AG04449 (cell line): ENCODE measurements at places on chromosomes 11 and 22.

DNA sequence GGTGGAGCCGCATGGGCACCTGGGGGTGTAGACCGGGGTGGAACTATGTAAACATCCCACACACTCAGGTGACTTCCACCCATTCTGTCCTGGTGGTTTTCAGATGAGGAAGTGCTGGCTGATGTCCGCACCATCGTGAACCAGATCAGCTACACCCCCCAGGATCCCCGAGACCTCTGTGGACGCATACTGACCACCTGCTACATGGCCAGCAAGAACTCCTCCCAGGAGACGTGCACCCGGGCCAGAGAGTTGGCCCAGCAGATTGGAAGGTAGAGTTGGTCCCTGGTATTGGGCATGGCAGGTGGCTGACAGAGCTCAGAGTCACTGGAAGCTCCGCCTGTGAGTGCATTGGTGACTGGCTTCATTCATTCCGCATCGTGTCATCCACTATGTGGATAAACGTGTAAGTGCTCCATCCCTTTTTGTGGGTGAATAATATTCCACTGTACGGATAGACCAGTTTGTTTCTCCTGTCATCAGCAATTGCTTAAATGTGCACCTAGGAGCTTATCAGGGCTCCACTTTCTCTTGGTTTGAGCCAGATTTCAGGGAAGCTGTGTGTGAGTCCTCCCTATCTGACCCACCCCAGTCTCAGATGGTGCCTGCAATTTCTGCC is 29.9 kb downstream of the NADSYN1 start:
- no peak for DNase-seq

GRCh38 chr11:20274031-20274430 is 89.5 kb upstream of the HTATIP2 start:
- no peak for DNase-seq

- no peak for DNase-seq
Observed at GRCh38 chr11:91761406-91762025, 463.1 kb upstream of the FAT3 start.

GRCh38 chr11:58780578-58780977 is 48.8 kb upstream of the GLYAT start:
- no peak for DNase-seq

DNA sequence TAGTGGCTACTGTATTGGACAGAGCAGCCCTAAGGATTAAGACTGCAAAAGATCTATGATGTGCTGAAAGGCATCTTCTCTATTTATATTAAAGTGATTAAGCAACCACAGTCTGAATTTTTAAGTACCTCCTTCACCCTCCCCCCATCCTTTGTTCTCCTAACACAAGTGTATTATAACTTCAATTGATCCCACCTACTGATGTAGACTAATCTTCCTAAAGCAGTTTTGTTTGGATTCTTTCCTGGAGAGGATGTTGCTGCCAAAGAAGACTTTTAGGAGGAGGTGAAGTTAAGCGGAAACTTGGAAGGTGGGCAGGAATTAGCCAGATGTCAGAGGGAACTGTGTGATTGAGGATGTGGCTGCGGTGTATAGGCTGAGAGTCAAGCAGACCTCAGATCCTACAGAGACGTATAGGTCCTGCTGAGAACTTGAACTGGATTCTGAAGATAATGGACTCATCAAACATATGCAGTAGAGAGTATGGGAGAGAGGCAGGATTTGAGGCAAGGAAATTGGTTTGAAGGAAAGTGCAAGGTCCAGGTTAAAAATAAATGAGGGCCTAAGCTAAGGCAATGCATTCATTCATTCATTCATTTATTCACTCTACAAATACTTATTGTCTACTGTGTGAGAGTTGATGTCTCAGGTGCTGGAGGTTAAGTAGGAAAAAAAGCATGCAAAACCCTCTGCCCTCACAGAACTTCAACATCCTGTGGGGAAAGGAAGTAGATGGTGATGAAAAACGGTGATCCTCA is 5.2 kb upstream of the RASSF10 start:
- no peak for DNase-seq

GRCh38 chr11:75477614-75477935 is 44.6 kb upstream of the KLHL35 start:
- DNase-seq, result no peak

DNA sequence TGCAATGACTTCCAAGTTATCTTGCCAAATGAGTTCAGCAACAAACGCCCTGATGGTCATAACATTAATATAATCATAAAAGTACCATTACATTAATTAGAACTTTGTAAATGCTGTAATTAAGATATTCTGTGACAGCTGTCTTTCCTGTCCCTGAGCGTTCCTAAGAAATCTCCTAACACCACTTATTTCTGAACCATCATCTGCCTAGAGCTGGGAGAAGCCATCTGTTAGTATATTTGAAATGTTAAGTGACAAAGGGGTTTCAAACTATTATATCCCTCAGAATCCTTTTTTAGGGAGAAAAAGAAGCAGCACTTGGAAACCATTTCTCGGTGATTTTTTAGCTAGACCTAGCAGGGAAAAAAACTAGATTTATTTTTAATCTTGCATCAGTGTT is 657.5 kb downstream of the FAM181B start:
- DNase-seq, result no peak
